ENCODE measurements at places on chromosomes 6 and 20. TPM values are rescaled to one million over a fixed set of nuclear protein-coding genes. Genes with fewer than 3 reads are reported as not detected.

- no peak within 1 kb of the TSS for H3K27ac ChIP-seq
- no peaks in the 10 kb centered on the region for H3K4me1 ChIP-seq
- no peaks in the 10 kb centered on the region for H3K36me3 ChIP-seq
- DNase-seq, result peak; percentile 74
- peak within 1 kb of the TSS; percentile 65 for H3K4me3 ChIP-seq
These were observed at the start of gene ENPP5 for GRCh38 chr6:46170357-46171289. TSS of gene ENPP5 (minus strand) at chr6:46170980. CDS start at chr6:46168262, 2,718 bp downstream.

GRCh38 chr6:2651961-2652360, 98.8 kb downstream of the MYLK4 start:
- no peaks in the 10 kb centered on the region for H3K4me1 ChIP-seq
- no peak overlapping the region for H3K27ac ChIP-seq
- H3K27me3 ChIP-seq, result no peaks in the 10 kb centered on the region

DNA sequence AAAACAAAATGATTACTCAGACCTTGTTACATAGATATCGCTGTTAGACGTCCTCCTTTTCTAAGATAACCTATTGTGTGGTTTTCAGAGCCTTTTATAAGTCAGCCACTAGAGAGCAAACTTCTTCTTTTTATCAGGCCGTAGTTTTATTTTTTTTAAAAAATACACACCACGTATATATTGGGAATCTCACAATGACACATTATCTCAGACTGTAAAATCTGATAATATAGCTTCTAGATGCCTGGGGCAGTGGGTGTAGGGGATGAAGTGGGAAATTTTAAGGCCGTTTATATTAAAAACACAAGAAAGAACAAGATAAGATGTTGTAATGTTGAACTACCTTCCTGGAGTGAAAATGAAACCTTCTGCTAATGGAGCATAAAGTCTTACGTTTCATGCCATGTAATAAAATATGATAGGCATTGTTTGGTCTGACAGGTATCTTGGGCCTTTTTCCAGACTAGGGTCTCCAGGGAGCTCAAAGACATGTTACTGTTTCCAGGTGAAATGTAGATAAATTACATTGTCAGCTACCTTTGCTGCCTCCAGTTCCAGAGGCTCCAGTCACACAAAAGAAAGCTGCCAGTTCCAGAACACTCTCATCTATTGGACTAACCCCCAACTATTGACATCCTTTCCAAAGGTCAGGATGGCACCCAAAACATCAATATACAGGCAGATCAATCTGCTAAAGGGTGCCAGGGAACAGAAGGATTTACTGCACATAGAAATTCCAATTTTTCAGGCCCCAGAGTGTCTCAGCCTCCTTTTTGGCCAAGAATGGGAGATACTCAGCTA, 130.2 kb upstream of the AKIRIN2 start:
- H3K27ac ChIP-seq, result no peak overlapping the region
- no peaks in the 10 kb centered on the region for H3K4me1 ChIP-seq
- H3K36me3 ChIP-seq, result no peaks in the 10 kb centered on the region
- H3K4me3 ChIP-seq, result peak overlapping the region; percentile 42
- no peak for DNase-seq

GRCh38 chr20:31833130-31833930, 12.1 kb downstream of the FOXS1 start:
- H3K27me3 ChIP-seq, result no peaks in the 10 kb centered on the region
- H3K4me3 ChIP-seq, result no peak overlapping the region
- H3K36me3 ChIP-seq, result no peaks in the 10 kb centered on the region
- H3K4me1 ChIP-seq, result peaks cover 48% of the 10 kb centered on the region
- no peak overlapping the region for H3K27ac ChIP-seq

PPDPF gene
- total RNA-seq, result 279 TPM

ZBTB12 gene
- total RNA-seq, result 2.3 TPM

HDGFL1 gene
- total RNA-seq, result not detected

EPB41L1 gene
- 13.3 TPM for total RNA-seq

All from heart right ventricle (tissue), 16 donors.